ENCODE measurements at places on chromosomes 11 and 22. TPM values are rescaled to one million over a fixed set of nuclear protein-coding genes. Genes with fewer than 3 reads are reported as not detected.

Gene UQCC3
- total RNA-seq, result 8.0 TPM

Gene SUSD2
- total RNA-seq, result 1.4 TPM

GRCh38 chr11:47536915-47537314, 16.0 kb downstream of the CELF1 start:
- H3K4me1 ChIP-seq, result peaks cover 32% of the 10 kb centered on the region
- H3K27ac ChIP-seq, result peak overlapping the region; percentile 12
- H3K4me3 ChIP-seq, result no peak overlapping the region
- peaks cover 9% of the 10 kb centered on the region for H3K36me3 ChIP-seq
- no peak for DNase-seq

- no peak overlapping the region for H3K4me3 ChIP-seq
- DNase-seq, result no peak
- peaks cover 13% of the 10 kb centered on the region for H3K4me1 ChIP-seq
These were observed 4.1 kb upstream of the FAR1 start for GRCh38 chr11:13664351-13664750.

DNA sequence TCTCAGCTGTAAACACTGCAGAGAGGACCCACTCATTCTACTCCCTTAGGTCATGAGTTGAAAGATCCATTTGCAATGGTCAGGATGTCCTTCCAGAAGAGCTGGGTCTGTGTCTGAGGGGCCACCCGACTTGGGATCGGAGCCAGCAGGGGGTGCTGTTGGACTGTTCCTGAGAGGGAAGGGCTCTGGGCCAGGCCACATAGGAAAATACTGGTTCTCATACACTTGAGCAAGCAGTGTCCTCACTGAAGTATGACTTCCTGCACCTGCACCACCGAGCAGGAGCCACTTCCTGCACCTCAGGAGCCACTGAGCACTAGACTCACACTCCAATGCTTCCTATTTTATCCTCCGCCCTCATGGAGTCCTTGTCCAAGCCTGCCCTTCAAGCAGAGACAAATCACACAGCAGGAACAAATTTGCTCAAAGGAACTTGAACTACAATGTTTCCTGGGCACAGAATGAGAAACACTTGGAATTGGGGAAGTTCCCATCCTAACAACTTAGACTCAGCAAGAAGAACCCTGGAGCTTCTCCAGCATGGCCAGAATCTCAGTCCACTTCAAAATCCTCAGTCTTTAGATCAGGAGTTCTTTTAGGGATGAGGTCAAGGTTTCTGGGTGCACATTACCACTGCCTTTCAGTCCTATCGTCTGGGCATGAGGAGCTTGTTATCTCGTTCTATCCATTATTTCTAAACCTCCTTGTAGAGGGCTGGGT, 36.6 kb upstream of the VPREB1 start:
- peaks cover 90% of the 10 kb centered on the region for H3K27me3 ChIP-seq
- H3K27ac ChIP-seq, result no peak overlapping the region
- no peaks in the 10 kb centered on the region for H3K36me3 ChIP-seq
- no peaks in the 10 kb centered on the region for H3K4me1 ChIP-seq
- DNase-seq, result peak; percentile 67

GRCh38 chr11:34416088-34416487, 22.6 kb upstream of the CAT start:
- H3K27ac ChIP-seq, result no peak overlapping the region
- no peaks in the 10 kb centered on the region for H3K36me3 ChIP-seq
- H3K4me1 ChIP-seq, result no peaks in the 10 kb centered on the region

DNA sequence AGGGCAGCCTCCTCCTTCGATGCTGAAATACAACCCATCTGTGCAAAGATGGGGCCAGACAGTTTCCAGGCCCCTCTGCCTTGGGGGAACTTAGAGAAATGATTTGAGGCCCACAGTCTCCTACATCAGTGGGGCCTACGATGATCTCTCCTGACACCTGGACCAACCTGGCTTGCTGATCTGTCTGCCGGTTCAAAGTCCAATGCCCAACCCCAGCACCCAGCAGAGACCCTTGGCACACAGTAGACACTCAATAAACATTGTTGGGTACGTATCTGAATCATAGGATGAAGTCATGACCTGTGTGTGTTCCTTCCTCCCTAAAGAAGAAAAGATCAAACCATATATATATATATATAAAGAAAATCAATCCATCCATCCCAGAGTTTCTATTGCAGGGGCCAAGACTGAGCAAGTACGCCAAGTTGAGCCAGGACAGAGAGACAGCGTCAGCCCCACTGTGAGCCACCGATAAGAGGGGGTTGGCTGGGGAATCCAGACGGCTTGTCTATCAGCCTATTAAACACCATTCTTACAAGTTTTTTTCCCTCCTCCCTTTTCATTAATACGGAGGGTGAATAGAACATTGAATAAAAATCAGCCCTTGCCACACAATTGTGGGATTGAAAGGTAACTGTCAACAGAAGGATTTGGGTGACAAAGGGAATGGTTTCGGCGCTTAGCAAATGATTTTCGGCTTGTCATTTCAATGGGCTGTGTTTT, 244.1 kb downstream of the MN1 start:
- no peak for DNase-seq
- H3K4me3 ChIP-seq, result no peak overlapping the region
- H3K27me3 ChIP-seq, result peaks cover under 1% of the 10 kb centered on the region
- H3K4me1 ChIP-seq, result peaks cover 18% of the 10 kb centered on the region
- no peaks in the 10 kb centered on the region for H3K36me3 ChIP-seq

Data from mesothelial cell of epicardium (in vitro differentiated cells).